ENCODE measurements at places on chromosomes 6 and 20.

DNA sequence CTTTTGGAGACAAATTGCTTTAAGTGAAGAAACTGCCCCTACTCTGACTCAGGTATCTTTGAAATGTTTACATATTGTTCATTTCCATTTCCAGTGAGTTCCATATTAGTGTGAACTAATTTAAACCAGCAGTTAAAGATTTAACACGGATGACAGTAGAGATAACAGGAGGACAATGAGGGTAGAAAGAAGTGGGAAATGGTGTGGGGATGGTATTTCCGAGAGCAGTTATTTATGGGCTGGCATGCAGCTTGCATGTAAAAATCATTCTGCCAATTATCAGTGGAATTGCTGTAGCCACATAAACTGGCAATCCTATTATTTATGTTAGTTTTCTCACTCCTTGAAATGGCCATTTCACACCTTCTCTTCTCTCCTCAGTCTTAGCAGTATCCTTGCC is 8.6 kb upstream of the ADGRF5 start:
- no peak for DNase-seq

GRCh38 chr6:154297721-154298120 is 58.9 kb downstream of the IPCEF1 start:
- DNase-seq = no peak

GRCh38 chr6:2563635-2564034 is 187.1 kb downstream of the MYLK4 start:
- DNase-seq = no peak

- DNase-seq = no peak
Observed at GRCh38 chr20:11807054-11808048, 110.3 kb upstream of the BTBD3 start.

DNA sequence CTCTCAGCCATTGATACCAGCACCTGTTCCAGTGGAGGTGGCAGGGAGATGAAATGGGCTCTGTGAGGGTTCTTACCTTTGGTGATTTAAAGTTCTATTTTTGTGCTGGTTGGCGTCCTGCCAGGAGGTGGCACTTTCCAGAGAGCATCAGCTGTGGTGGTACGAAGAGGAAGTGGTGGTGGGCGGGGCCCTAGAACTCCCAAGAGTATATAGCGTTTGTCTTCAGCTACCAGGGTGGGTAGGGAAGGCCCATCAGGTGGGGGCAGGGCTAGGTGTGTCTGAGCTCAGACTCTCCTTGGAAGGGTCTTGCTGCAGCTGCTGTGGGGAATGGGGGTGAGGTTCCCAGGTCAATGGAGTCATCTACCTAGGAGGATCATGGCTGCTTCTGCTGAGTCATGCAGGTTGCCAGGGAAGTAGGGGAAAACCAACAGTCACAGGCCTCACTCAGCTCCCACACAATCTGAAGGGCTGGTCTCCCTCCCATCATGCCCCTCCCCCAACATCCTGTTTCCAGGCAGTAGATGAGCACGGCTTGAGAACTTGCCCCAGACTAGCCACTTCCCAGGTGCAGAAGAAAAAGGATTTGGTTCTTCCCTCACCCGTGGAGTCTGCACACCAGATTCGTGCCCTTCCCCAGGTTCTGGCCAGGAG is 46.6 kb downstream of the MOXD1 start:
- no peak for DNase-seq

- no peak for DNase-seq
Observed at GRCh38 chr6:166565084-166565967, 21.2 kb downstream of the RAMACL start.

- no peak for DNase-seq
Observed at GRCh38 chr6:130381459-130382380, 15.9 kb downstream of the TMEM200A start.

GRCh38 chr6:77034161-77034560 is 429.1 kb downstream of the HTR1B start:
- no peak for DNase-seq

DNA sequence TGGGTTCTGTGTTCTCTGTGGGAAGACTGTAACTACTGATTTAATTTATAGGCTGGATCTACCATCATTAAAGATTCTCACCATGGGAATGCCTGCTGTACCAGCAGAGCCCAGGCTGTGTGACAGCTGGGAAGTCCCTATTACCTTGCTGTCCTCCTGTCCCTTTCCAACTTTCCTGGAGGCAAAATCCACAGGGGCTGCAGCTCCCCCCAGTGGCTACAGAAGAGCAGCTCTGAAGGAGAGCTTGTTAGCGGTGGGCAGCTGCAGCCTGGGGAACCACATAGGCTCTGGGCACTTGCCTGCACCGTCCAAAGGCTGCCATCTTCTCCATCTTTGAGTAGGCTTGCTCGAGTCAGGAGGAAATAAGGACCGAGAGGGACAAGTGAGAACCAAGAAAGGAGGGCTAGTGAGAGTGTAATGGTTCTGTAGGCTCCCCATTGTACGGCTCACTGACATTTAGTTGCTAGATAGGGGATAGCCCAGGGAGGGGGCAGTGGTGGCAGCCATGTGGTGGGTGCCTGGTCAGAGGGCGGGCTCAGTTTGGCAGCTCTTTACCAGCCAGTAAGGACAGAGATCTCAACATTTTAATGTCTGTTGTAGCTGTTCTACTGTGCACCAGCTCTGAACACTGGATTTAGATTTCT is 155.1 kb upstream of the MLIP start:
- DNase-seq = peak; percentile 49

DNA sequence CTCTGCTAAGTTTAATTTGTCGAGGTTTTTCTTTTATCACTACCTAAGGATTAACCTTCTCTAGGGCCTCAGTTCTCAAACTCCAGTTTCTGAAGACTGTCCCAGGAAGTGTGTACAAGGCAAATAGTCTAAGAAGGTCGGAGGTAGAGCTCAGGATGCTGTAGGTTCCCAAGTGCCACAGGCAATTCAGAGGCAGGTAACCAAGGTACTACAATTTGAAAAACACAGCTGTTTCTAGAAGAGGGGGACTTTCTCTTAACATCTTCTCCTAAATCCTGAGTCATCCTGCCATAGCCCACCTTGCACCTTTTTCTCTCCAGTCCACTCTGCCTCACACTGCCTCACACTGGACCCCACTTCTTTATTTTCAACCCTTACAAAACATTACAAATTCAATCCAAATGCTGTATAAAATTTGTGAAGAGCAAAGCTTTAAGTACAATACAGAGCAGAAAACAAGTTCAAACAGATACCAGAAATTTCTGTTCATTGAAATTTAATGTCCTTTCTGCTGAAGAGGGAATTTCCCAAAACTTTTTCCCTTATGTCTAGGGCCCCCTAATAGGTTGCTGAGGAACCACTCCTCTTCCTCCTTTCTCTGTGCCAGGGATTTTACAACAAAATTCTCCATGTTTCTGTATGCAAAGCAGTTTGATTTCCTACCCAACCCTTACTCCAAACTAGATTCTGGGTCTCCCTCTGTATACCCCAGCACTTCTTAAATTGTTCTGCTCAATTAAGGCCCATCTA is 43.0 kb downstream of the FRK start:
- DNase-seq = no peak

DNA sequence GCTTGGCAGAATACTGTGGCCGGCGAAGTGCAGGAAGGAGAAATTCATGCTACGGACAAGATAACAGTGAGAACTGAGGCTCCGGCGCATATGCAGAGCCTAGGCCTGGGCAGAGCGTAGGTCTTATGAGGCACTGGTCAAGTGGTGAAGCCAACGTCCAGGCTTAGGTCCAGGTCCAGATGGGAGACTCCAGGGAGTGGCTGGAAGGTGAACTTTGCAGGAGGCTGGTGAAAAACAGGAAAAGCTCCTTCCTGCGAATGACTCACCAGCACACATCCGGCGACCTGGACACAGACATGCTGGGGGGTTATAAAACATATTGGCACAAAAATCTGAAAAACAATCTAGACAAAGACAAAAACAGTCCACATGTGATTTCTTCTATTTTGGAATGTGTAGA is 15.4 kb downstream of the C6orf141 start:
- DNase-seq = no peak

DNA sequence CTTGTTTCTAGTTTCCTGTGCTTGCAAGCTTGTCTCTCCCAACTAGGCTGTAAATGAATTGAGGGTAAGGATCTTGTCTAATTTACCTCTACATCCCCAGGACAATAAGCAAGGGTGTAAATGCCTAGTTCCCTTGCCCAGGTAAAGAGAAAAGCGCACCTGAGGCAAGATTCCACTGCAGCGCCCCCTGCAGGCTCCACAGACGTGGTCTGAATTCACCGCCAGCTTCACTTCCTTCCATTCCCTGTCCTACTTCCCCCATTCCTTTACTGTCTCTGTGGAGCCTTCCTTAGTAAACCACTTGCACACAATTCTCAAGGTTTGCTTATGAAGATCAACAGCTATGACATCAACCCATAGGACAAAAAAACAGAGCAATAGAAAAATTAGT is 42.3 kb downstream of the ANKEF1 start:
- DNase-seq = no peak

GRCh38 chr20:46216770-46217464 is 91.4 kb downstream of the CDH22 start:
- no peak for DNase-seq

GRCh38 chr20:41387444-41387851 is 20.8 kb upstream of the EMILIN3 start:
- no peak for DNase-seq

DNA sequence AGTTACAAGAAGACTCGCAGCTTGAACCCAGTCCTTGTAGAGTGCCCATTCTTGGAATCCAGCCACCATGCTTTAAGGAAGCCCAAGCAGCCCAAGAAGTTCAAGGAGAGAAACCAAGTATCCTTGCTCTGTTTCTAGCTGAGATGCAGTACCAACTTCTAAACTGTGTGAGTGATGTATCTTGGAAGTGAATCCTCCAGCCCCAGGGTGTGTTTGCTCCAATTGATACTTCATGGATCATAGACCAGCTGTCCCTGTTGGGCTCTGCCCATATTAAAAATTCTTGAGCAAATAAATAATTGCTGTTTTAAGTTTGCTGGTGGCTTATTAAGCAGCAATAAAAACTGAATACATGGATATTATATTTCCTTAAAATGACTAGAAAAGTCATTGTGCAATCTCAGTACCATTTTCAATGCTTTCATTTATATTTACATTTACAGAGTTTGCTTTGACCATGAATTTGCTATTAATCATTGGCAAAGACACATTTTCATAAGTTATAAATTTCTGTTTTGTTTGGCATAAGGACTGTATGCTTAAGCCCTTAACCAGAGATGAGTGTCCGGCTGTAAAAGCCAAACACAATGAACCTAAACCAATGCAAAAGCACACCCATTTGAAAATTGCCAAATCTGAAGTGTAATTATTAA is 9.2 kb downstream of the SPTLC3 start:
- DNase-seq = no peak

DNA sequence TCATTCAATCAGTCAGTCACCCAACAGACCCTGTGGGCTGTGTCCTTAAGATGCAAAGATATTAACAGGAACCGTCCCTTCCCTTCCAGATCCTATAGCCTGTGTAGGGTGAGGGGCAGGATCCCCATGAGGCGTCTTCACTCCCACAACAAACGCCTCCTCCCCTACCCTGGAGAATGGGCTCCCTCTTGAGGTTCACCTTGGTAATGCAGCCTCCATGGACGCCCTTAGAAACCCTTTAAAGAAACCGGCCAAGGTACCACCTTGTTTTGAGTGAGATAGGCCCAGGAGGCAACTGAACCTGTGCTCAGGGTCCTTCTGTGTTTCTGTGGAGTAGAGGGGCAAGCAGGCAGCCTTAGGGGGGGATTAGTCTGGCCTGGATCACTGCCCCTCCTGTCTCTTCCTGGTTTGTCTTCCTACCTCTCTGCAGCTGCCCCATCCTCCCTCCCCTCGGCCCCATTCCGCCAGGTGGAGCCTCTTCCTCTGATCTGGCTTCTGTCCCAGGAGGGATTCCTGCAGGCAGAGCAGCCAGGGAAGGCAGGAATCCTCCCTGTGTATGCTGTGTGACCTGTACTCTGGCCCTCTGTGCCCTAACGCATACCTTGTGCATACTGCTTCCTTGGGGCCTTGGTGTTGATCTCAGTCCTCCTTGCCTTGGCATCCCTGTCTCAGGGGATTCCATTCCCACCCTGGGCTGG is 6.6 kb upstream of the GUCA1A start:
- peak; percentile 9 for DNase-seq

DNA sequence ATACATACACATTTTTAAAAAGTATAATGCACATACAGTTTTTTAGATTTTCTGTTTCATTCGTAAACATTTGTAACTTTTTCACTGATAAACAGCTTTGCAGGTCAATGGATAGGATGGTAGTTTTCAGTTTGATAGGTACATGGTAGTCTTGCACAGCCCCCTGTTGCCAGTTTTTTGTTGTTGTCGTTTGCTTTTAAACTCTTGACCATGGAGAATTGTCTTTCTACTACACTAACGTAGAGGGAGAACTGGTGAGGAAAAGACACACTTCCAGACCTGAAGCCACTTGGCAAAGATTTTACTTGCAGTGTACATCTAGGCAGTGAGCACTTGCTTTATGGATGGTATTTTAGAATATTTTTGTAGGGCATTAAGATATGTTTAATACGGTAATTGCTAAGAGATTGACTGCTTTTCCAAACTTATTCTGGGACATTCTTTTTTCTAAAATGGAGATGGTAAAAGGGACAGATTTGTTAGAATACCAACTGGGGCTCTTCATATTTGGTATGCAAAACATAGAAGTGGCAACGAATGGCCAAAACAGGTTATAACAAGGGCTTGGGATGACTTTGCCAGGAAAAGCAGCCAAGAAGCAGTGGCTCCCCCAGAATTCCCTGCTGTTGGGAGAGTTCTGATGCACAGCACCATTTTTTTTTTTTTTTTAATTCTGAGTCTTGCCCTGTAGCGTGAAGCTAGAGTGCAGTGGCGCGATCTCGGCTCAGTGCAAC is 1.5 kb downstream of the PYGB start:
- no peak for DNase-seq

GRCh38 chr6:147769496-147770087 is 261.1 kb downstream of the SAMD5 start:
- no peak for DNase-seq

GRCh38 chr6:38632490-38632889 is 7.2 kb downstream of the BTBD9 start:
- DNase-seq = no peak

GRCh38 chr6:16635810-16636602 is 125.3 kb downstream of the ATXN1 start:
- DNase-seq = no peak

- DNase-seq = no peak
Observed at GRCh38 chr6:7111095-7111690, 3.4 kb downstream of the RREB1 start.

DNA sequence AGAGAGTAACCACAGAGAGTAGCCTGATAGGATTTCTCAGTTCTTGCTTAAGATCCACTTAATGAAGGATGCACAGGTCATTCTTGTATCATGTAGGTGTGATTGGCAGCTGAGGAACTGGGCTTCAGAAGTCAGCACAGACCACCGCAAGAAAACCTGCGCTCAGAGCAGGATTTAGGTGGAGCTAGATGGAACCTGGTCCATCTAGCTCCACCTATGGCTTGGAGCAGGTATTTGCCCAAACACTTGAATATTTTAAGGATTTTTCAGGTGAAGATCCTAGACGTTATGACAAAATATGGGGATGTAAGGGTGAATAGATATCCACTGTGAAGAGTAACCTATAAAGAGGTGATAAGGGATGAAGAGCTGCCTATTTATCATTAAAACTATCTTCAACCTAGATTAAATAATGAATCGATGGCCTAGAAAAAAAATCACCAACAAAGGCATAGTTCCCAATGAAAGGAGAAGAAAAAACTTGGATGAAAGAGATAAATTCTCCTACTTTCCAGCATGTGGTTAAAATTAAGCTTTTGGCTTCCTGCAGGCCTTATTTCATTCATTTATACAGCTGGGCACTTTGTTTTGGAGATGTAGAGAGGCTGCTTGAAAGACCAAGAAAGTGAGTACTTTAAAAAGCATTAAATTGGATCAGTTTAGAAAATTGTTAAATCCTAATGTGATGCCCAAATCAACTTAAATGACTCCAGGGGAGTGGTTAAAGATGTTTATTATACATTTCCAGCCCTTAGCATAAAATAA is 778.4 kb upstream of the GJE1 start:
- DNase-seq = no peak

- DNase-seq = no peak
Observed at GRCh38 chr6:107667790-107668189, 156.3 kb downstream of the SCML4 start.
